Stimulated activated CD8-positive, alpha-beta memory T cell treated with anti-CD3 and anti-CD28 coated beads, Interleukin-2, amount 100 ng/mL, for 48 hours (primary cell): ENCODE measurements at places on chromosomes 16 and 17.

DNA sequence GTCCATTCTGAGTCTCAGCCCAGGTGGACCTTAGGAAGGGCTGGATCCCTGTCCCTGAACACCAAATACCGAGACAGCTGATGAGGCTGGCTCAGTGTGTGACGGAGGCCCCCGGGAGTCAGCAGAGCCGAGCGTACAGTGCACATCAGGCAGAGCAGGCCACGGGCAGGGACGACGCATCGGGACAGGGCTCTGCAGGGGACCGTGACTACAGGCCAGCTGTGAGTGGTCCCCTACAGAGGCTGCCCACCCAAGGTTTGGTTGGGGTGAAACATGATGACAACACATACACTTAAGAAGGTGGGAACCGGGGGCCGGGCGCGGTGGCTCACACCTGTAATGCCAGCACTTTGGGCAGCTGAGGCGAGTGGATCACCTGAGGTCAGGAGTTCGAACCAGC, 6.4 kb downstream of the CCDC137 start:
- DNase-seq = no peak

DNA sequence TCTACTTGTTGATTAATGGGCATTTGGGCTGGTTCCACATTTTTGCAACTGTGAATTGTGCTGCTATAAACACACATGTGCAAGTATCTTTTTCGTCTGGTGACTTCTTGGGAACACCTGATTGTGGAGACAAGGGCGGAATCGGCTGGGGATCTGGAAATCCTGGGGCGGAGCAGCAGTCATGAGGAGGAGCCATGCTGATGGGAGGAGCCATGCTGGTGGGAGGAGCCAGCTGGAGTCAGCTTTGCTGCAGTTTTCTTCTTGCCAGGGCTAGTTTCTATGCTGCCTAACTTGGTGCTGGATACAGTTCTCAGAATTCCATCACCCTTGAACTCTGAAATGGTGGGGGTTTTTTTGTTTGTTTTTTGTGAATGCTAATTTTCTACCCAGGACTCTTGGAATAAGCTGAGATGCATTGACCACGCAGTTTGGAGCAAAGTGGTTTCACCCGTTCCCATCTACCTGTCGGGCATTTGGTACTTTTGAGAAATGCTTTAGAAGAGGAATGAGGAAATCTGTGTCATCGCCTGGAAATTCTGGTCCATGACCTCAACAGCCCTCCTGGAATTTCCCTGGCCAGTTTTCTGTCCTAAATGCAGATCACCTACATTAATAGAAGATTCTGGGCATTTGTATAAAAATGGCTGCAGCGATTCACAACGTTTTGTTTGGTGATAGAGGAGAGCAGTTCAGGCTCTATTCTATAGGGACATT, 217.4 kb upstream of the ZFHX3 start:
- DNase-seq = no peak

DNA sequence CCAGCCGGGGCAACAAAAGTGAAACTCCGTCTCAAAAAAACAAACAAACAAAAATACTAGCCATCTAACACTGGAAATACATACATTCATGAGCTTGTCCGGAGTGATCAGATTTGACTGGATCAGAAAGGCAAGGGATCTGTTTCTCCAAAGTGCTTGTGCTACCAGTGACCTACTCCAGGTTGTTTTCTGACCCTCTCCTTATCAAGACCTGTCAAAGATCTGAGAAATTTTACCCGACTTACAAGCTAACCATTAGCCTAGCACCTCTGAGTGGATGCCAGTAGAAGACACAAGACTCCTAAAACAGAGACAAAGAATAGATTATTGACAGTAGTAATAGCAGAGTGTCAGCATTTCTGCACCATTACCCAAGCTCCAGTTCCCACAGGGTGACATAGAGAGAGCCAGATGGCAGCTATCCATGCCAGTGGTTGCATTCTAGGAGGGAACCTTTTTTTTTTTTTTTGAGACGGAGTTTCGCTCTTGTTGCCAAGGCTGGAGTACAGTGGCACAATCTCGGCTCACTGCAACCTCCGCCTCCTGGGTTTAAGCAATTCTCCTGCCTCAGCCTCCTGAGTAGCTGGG, 9.8 kb downstream of the ASPA start:
- no peak for DNase-seq

DNA sequence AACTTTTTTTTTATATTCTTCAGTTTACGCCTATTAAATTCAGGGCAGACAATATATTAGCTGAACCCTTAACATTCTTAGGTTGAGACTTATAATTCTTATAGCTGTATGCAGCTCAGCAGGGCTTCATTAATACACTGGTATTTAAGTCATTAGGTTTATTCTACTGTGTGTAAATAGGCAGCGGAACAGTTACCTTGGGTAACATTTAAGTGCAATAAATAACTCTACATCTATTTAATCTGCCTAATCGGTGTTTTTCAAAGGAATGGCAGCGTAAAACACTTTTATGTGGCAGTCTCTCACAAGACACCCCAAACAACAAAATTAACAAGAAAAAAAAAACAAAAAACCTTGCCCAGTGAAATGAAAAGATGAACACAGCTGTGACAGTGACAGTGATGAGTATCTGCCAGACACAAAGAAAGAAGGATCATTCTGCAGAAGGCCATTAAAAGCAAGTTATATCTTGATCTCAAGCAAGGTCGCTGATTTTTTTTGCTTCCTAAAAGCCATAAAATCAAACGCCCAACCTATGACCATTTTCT, 32.6 kb downstream of the KCNJ2 start:
- no peak for DNase-seq

- DNase-seq = no peak
Measured at GRCh38 chr16:12611916-12612597, 191.6 kb downstream of the CPPED1 start.

- DNase-seq = no peak
Measured at GRCh38 chr16:10168258-10168657, 14.0 kb downstream of the GRIN2A start.

DNA sequence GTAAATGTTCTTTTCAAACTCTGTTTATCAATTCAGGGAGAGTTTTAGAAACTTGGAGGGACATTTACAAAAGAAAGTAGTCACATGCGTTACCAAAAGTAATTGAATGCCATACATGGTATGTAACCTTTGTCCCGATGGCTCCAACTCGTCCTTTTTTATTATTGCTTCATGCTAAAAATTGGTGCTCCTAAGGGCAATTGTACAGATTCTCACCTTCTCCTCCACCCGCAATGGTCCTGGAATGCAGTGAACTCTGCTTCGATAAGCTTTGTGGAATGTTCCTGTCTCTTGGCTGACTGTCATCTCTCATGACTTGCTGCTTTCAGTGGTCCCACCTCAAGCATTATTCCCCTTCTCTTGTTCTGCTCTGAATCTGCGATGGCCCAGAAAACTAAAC, 20.9 kb downstream of the GNAO1 start:
- no peak for DNase-seq

DNA sequence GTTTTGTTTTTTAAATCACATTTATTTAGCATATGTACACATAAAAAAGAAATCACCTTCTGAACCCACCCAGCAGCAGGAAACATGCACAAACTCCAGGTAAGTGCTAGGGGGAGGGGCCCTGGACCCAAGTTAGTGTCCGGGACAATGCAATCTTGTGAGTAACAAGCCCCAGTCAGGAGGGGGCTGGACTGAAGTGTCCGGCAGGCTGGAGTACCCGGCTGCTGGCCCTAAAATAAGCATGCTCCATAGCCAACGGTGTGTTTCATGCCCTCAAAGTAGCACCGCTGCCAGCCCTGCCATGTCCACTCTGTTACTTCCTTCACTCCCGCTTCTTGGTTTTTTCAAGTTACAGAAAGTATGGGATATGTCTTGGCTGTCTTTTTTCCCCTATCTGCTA, 102.1 kb downstream of the SPAG9 start:
- no peak for DNase-seq

DNA sequence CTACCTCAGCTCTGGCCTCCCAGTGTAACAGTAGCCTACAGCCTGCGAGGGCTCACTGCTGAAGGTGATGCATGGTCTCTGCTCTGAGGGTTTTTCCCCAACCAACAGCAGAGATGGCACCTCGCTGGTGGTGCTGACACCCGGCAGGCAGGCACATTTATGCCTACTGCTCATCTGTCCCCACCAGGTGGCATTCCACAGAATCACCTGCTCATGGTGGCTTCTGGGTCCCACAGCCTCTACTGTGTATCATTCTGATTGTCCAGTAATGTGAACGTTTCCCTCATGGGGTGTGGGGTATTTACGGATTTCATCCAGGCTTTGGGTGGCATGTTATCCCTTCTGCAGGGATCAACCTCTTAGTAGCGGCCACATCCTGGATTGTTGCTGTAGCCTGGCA, 331.5 kb downstream of the SNX29 start:
- no peak for DNase-seq

DNA sequence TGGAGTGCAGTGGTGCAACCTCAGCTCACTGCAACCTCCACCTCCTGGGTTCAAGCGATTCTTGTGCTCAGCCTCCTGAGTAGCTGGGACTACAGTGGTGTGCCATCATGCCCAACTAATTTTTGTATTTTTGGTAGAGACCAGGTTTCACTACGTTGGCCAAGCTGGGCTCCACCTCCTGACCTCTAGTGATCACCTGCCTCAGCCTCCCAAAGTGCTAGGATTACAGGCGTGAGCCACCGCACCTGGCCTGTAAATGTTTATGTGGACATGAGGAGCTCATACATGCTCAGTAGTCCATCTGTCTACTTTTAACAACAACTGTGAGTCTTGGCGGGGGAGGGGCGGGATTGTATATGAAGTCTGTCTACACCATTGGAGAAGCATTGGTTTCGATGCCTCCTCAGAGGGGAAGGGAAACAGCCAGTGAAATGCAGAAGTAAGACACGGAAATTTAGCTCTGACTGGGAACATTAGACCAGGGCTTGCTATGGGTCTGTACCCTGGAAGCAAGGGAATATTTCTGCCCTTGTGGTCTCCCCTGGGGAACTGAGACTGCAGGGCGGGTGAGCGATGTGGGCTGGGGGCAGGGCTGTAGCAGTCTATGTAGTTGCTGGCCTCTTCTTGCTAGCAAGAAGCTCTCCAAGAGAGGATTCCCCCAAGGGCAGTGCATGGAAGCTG, 9.3 kb downstream of the NUBP1 start:
- DNase-seq = no peak

GRCh38 chr16:65574326-65574966, 452.6 kb upstream of the CDH11 start:
- no peak for DNase-seq

DNA sequence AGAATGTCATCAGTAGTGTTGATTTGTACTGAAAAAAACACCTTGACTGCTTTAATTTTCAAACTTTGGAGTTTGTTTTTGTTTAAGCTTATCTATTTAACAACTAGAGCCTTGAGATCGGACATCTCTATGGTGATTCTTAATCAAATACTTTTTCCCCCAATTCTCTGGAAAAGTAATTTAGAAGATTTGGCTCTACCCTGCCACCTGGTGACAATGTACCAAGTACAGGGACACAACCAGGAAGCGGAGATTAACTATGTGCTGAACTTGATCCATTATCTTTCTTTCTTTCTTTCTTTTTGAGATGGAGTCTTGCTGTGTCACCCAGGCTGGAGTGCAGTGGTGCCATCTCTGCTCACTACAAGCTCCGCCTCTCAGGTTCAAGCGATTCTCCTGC, 30.8 kb downstream of the USP43 start:
- no peak for DNase-seq

- DNase-seq = no peak
Measured at GRCh38 chr16:6483469-6484033, 849.1 kb upstream of the RBFOX1 start.

DNA sequence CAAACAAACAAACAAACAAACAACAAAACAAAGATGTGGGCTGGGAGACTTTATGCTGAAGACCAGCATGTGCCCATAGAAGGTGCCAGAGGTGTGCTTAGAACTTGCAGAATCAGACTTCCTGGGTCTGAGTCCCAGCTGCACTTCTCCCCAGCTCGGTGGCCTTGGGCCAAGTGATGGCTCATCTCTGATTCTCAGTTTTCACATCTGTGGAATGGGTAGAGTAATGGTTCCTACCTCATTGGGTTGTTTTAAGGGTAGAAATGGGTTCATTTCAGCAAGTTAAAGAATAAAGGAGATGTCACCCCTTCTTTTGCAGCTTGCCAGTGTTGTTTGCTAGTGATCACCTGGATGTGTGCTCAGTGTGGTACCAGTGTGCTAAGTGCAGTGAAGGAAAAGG, 10.7 kb downstream of the NKD1 start:
- no peak for DNase-seq

- DNase-seq = no peak
Measured at GRCh38 chr16:12341423-12341822, 364.9 kb downstream of the SNX29 start.
